ENCODE measurements at places on chromosomes 13 and 19.
A peak's percentile ranks its signal among the peaks of the same experiment; 100 is the strongest.

- DNase-seq = peak; percentile 39
These were observed 102.0 kb downstream of the STARD13 start for GRCh38 chr13:33183431-33184111.

DNA sequence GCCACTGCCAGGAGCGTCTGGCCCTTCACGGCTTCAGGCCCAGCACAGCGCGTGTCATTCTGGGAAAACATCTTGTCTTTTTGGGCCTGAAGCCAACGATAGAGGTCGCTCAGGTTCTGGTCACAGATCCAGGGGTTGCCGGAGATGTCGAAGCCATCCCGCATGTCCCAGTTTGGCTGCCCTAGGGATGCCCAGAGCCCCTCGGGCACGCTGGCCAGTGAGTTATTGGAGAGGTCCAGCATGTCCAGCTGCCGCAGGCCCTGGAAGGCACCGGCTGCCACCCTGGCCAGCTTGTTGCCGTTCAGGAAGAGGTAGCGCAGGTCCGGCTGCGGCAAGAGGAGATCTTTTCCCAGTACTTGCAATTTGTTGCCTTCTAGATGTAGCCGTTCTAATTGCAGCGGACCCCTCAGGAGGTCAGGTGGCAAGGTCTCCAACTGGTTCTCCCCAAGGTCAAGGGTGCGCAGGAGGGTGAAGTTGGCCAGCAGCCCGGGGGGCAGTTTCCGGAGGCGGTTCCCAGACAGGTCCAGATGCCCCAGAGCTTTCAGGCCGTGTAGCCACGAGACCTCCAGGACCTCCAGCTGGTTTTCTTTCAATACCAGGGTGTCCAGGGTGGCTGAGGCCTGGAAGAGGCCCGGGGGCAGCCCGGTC lies 1.8 kb downstream of the LRG1 start:
- DNase-seq = no peak

GRCh38 chr19:39192846-39193245 lies 3.9 kb upstream of the NCCRP1 start:
- DNase-seq = no peak

- DNase-seq = no peak
These were observed 1.2 kb downstream of the NDUFA7 start for GRCh38 chr19:8319807-8320520.

Measured in H4 (cell line).